Activated CD8-positive, alpha-beta T cell treated with anti-CD3 and anti-CD28 coated beads, Interleukin-2, amount 10 ng/mL, durations not matched to agents 7 days and 5 days (primary cell): ENCODE measurements at places on chromosomes 4 and X.

GRCh38 chr4:185080545-185080944 lies 62.3 kb downstream of the HELT start:
- no peak for DNase-seq

DNA sequence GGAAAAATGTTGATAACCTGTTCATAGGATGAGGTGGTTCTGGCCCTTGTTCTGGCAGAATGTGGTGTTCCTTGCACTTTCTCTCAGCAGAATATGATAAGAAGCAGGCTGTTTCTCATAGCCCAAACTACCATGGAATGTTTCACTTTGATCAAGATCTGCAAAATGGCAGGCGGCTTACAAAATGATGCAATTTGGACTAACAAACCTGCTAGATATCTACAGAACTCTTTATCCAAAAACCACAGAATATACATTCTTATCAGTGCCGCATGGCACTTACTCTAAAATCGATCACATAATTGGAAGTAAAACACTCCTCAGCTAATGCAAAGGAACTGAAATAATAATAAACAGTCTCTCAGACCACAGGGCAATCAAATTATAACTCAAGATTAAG lies 55.9 kb upstream of the ABCB7 start:
- no peak for DNase-seq

DNA sequence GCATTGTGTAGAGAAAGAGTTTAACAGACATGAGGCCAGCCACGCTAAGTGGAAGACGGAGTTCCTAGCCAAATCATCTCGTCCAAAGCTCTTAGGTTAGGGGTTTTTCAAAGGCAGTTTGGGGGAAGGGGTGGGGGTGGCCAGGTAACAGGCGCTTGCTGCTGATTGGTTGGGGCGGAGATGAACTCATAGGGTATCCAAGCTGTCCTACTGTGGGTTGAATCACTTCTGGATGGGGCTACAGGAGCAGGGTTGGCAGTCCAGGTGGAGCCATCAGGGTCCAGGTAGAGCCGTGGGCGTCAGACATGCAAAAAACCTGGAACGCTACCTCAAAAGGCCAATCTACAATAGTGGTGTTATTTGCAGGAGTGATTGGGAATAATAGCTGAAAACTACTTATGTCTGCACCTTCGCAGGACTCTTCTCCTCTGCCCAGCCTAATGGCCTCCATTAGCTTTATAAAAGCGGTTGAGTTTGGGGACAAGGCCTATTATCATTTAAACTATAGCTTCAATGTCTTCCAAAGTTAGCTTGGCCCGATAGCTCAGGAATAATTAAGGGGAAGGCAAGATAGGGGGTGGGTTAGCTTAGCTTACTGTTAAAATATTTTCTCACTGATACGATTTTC lies 579.6 kb downstream of the NLGN4X start:
- DNase-seq: no peak

DNA sequence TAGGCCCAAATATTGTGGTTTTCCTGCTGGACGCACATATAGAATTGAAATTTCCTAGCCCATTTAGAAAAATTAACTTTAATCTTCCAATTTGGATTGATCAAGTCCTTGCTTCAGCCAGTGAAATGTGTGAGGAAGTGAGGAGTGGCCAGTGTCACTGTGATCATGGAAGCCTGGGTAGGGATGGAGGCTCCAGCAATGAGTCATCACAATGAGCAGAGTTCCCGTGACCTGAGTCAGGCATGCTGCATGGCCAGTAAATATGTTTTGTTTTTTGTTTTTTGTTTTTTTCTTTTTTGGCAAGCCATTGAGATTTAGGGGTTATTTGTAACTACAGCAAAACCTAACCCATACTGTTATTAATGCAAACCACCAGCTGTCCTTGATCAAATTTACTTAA lies 52.1 kb downstream of the IDS start:
- no peak for DNase-seq

DNA sequence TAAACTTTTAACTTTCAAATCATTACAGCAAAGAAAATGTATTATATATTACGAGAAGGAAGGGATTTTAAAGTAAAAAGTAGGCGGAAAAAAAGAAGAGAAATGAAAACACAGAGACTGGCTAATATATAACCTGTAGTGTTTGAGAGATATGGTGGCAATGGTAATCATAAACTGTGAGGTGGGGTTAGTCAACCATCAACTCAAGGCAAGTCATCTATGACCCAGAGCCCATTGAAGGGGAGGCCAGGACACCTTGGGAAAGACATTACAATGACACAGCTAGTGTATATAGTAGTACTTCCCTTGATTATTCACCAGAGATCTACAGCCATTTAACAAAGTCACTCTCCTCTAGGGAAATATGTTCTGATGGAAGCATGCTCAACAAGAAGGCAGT lies 423.9 kb upstream of the PITX2 start:
- no peak for DNase-seq

DNA sequence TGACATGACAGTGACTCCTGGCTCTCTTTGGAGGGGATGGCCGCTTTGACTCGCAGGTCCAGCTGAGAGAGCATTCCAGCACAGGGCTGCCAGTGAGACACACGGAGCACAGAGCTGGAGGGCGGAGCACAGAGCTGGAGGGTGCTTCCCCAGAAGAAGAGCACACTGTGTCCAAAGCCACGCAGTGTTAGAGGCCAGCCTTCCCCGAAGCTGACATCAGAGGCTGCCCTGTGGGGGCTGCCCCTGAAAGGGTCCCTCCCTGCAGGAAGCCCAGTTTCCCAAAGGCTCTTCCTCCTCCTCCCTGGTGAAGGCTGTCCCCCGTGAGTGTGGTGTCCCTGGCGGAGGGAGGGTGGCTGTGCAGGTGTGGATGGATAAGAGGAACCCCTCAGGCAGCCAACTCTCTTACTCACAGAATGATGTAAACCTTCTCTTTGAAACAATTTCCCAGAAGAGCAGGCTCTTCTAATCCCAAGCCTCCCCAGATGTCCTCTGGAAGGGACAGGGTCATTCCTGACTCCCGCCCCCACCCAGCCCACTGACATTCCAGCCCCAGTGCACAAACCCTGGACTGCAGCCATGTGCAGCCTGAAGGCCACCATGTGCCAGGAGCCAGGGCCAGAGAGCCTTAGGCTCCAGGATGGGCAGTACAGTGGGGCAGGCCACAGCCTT lies 53.4 kb downstream of the PSAPL1 start:
- no peak for DNase-seq
